ENCODE measurements at places on chromosomes 11 and 22. TPM values are rescaled to one million over a fixed set of nuclear protein-coding genes. Genes with fewer than 3 reads are reported as not detected.

- DNase-seq, result peak; percentile 6
Measured at GRCh38 chr11:2586087-2586792, 113.6 kb downstream of the KCNQ1OT1 start.

DNA sequence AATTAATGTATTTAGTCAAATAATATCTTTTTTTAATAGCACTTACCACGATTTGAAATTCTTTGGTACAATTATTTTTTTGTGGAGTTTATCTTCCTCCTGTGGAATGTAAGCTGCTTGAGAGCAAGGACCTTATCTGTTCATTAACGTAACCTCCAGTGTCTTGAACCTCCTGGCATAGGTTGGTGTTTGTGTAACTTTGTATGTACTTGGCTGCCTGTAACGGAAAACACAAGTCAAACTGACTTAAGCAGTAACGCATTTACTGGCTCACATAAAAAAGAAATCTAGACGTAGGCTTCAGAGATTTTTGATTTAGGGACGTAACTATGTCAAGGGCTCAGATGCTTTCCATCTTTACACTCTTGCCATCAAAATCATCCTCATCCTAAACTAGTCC lies 56.1 kb downstream of the ARHGEF12 start:
- DNase-seq, result no peak

GRCh38 chr11:75964071-75964470 lies 149.1 kb downstream of the UVRAG start:
- no peak for DNase-seq

Gene CNGA4
- total RNA-seq, result 0.41 TPM

- no peak for DNase-seq
Measured at GRCh38 chr22:48253573-48253972, 1491.1 kb downstream of the TBC1D22A start.

Gene MRGPRE
- not detected for total RNA-seq

DNA sequence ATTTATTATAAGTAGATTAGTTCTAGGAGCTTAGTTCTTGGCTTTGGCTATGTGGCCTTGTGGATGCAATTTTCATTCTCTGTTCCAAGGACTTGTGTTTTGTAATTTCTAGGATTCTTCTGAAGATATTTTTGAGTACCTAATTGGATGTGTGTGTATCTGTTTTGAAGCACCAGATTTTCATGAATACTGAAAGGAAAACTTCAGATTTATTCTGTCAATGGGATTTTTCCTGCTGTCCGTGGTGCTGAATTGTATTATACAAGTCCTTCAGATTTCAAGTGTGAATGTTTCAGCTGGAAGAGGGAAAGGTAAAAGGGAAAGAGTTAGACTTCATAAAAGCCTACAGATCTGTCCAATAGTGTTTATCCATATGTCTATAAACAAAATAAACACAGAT lies 18.2 kb upstream of the SYN3 start:
- no peak for DNase-seq

Gene PHLDB1
- total RNA-seq, result 53.8 TPM

All from frontal cortex (tissue), 4 donors.